ENCODE measurements at places on chromosomes 11 and 22. TPM values are rescaled to one million over a fixed set of nuclear protein-coding genes. Genes with fewer than 3 reads are reported as not detected.

DNA sequence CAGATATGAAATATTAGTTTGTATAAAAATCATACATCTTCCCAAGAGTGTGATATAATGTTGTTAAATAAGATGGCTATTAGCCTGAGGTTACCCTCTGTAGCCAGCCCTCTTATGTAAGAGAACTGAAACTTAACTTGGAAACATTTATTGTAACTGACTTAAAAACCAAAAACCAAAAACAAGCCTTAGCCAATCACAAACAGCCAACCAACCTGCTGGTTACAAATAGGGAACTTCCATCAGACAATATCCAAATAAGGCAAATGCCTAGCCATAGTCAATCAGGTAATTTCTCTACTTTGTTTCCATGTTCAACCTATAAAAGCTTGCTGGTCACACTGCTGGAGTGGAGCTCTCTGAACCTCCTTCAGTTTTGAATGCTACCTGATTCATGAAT, 14.1 kb downstream of the KBTBD3 start:
- DNase-seq: no peak

DNA sequence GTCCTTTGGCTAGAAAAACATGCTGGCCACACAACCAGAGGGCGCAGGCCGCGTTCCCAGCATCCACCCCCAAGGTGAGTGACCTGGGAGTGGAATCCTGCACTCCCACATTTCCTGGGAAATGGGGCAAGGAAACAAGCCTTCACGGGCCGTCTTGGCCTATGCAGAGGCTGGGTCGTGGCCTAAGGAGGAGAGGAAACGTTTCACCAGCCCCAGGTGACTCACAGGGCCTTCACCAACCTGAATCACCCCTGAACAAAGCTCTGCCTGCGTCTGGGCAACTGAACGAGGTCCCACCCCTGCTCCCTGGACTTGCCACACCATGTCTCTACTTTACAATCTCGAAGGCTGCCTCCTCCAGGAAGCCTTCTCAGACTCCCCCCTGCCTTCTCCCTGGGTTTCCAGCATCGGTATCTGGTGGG, 13.2 kb downstream of the MYH9 start:
- DNase-seq: no peak

SC5D gene
- polyA plus RNA-seq: 27.8 TPM

OR51B4 gene
- polyA plus RNA-seq: not detected

DNA sequence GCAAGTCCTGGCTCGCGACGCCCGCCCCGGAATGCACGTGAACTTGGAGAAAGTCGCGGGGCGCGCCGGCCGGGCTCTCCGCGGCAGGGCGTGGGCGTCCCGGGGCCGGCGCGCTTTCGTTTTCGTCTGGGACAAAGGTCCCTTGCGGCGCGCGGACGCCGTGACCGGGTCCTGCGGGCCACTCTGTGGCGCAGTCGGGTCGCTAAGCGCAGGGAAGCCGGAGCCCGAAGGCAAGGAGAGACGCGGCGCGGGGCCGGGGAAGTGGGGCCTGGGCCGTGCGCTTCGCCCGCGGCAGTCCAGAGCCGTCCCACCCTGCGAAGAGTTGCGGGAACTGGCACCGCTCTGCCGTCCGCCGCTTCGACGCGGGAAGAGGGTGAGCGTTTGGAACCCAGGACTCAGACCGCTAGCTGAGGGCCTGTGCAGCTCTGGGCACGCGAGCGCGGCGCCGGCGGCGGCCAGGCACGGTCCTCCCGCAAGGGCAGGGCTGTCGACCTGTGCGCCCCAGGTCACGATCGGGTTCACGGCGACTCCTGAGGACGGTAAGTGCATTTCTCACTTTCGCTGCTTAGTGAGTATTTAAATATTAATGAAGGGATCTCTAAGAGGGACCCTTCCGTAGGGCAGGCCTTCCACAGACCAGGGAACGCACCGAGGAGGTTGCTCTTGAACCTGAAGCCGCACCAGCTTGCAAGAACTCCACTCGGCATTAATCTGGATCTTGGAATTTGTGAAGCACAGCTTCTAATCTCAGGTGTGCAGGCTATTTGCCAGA, 78.0 kb upstream of the PPARA start:
- no peak for DNase-seq

DNA sequence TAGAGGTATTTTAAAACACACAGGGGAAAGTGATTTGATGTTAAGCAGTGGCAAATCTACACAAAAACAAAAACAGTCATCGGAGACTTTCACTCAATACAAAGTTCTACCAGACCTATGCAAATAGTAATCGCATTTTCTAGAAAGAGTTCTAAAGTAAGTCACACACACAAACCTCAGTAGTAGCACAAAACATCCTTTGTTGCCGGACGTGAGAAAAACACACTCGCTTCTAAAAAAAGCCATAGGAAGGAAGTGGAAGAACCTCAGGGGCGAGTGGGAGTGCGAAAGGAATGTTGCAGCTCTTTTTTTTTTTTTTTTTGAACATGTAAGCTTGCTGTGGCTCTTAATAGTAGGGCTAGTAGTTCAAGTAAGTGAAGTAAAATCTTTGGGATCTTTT, 88.9 kb downstream of the MAML2 start:
- no peak for DNase-seq

MMP13 gene
- polyA plus RNA-seq: 0.04 TPM

- no peak for DNase-seq
Observed at GRCh38 chr22:19820880-19821522, 33.7 kb downstream of the GNB1L start.

TRIM49 gene
- polyA plus RNA-seq: not detected

DNA sequence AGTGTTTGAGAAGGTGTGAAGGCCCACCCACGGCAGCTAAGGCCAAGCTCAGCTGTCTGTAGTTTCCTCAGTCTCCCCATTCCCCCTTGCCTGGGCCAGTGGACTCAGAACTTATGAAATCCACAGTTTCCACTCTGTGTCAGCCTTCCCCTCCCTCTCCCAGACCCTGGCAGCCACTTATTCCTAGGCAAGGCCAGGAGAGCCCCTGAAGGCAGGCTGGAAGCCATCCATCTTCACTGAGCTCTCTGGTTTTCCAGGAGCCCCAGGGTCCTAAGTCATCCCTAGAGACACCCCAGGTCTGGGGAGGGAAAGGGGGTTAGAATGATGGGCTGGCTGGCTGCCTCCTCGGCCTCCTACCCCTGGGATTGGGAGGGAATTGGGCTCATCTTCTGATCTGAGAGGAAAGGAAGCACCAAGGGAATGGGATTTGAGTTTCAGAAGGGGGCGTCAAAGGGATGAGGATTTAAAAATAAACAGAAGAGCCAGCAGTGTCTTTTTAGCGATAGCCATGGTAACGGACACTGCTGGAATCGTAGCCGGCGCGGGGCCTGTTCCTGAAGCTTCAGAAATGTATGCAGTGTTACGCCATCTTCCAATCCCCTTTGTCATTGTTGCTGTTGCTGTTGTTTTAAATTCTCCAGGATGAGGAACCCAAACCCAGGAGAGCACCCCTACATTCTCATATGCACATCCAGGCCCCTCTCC, 561.1 kb upstream of the CADM1 start:
- no peak for DNase-seq

GRCh38 chr11:78943154-78943553, 368.5 kb upstream of the NARS2 start:
- no peak for DNase-seq

GRCh38 chr11:131217313-131218310, 152.8 kb upstream of the NTM start:
- no peak for DNase-seq

GRCh38 chr11:27754035-27755017, 54.1 kb upstream of the BDNF start:
- no peak for DNase-seq

DNA sequence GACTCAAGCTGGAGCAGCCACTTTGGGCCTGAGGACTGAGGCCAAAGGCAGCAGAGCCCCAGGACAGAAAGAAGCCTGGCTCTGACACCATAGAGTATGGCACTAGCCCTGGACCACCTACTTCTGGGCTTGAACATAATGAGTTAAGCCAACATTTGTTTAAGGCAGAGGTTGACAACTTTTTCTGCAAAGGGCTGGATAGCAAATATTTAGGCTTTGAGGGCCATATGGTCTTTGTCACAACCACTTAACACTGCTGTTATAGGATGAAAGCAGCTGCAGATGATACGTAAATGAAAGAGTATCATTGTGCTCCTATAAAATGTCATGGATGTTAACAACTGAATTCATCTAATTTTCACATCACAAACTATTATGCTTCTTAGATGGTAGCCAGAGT, 16.6 kb downstream of the OSBP start:
- no peak for DNase-seq

DNA sequence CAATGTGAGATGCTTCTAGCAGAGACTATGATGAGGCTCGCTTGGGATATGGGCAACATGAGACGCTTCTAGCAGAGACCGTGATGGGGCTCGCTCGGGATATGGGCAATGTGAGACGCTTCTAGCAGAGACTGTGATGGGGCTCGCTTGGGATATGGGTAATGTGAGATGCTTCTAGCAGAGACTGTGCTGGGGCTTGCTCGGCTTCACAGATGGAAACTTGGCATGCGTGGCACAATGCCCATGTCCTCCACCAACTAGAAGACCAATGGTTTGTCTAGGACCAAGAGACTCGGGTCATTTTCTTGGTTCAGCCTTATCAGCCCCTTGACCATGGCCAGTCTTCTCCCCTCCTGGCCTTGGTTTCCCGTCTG, 7.1 kb downstream of the MYEOV start:
- DNase-seq: no peak

DNA sequence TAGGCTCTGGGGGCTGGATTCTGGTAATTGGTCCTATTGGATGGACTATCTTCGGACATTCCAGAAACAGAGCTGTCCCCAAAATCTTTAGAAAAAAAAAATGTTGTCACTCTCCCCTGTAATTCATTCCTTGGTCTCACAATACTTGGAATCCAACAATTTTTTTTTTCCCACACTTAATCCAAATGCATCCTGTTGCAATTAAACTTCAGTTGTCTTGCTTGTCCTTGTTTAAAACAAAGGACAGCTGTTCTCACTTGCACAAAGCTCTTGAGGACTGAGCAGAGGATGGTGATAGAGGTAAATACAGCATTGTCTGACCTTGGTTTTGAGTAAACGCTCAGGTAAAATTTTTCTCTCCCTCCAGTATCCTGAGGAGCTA, 75.3 kb downstream of the SC5D start:
- no peak for DNase-seq

TIMM8B gene
- polyA plus RNA-seq: 82.9 TPM

DNA sequence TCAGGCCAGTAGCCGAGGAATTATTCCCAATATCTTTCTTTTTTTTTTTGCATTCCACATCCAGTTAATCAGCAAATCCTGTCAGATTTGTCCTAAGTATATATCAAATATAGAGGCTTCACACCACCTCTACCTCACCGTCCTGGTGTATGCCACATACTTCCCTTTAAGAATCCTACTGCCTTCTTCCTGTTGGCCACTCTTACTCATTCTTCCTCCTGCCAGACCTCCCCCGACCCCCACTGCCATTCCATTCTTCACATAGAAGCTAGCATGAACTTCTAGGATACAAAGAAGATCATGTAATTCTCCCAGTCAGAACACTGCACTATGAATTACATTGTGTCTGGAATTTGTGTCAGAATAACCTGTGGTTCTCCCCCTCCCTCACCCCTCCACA, 89.5 kb downstream of the TRIM44 start:
- no peak for DNase-seq

- no peak for DNase-seq
Observed at GRCh38 chr22:35555483-35555890, 14.9 kb downstream of the RASD2 start.

- no peak for DNase-seq
Observed at GRCh38 chr11:25423436-25424199, 908.3 kb upstream of the ANO3 start.

BRSK2 gene
- polyA plus RNA-seq: 2.6 TPM

- DNase-seq: no peak
Observed at GRCh38 chr11:43790444-43790794, 90.2 kb upstream of the ALKBH3 start.

DNA sequence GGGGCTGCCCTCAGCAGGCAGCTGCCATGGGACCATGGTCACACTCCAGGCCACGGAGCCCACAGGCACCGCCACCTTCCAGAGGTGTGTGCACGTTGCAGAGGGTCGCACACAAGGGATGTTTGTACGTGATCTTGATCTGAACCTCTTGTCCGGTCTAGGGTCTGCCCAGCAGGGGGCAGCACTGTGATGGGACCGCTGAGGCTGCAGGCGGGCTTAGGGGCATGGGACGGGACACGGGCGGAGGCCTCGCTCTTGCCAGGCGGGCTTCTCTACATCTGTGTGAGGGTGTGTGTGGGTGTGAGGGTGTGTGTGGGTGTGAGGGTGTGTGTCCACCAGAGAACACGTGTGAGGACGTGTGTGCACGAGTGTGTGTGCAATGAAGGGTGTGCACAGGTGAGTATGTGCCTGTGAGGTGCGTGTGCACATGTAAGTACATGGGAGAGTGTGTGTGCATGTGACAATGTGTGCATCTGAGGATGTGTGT, 52.4 kb downstream of the CACNA1I start:
- DNase-seq: no peak

DNA sequence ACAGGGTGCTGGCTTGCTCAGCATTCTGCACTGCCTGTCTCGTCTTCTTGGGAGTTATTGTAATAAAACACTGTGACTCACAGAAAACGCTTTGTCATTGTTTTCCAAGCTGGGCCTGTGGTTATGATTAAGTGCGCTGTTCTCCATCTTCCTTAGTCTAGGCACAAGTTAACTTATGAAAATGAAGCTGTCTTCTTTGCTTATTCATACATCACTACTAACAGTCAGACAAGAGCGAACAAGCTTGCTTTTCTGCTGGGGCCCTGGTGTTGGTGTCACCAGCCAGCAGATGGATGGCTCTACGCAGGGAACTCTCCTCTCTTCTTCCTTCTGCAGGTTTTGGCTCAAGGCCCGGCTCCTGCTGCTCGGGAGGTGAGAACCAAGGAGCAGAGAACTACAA, 380.1 kb upstream of the SYN3 start:
- DNase-seq: no peak

DNA sequence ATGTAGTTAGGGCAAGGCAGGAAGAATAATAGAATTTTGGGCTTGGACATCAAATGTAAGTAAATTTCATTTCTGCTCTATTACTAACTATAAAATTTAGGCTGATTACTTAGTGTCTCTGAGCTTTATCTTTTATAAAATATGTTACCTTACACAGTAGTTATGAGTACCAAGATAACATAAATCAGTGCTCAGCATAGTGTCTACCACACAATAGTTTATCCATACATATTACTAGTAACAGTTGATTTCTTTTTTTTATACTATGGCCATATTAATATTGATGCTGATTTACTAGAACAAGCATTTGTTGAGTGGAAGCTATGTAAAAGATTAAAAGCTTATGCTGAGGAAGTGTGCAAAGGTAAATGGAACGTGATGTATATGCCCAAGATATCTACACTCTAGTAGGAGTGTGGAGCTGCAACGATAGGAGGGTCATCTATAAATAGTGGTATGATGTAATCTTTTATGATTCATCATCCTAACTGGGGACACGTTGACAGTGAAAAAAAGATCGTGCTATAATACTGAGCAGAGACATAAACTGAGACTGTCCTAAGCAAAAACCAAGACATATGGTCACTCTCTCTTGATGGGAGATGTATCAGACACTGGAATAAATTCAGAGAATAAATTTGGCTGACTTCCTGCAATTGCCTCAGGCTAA, 8.7 kb upstream of the SLC5A12 start:
- no peak for DNase-seq
